ENCODE measurements at places on chromosomes 11 and 22.

DNA sequence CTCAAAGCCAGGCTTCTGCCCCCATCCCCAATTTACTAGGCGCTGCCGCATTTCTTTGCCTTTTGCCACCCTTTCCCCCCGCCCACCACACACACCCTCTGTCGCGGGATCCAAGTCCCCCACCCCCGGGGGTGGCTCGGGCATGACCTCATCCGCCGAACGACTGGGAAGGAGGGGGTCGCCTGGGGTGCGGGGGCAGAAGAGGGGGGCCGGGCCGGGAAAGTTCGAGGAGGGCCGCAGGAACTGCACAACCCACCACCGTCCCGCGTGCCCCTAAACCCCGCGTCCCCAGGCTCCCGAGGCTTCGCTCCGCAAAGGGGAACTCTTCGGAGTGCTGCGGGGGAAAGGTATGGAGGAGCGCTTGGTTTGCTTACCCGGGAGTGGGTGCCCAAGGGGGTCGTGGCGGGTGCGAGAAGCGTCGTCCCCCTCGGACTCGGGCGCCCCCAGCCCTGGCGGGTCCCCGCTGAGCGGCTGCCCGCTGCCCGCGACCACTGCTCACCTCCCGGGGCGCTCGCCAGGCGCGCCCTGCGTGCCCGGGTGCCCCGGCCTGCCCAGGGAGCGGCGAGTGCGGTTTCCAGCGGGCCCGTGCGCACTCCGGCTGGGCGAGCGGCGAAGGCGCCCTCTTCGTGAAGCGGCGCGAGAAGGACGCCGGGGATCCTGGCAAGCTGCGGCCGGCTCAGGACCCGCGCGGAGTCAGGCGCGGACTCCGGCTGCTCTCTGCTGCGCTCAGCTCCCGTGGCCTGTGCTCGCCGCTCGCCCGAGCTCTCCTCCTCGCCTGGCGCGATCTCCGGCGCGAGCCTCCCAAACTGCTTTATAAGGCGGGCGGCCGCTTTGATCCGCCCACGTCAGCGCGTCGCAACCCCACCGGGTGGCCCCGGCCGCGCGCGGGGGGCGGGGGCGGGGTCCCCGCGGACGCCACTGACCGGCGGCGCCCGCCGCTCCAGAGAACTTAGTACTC is 4.0 kb upstream of the WNT11 start:
- no peak for DNase-seq

- peak; percentile 7 for DNase-seq
Measured at GRCh38 chr22:43343262-43343669, at the start of gene SCUBE1. Gene SCUBE1 (minus strand): TSS chr22:43343372. CDS start chr22:43343261, 111 bp downstream.

GRCh38 chr11:98107736-98108135 is 913.0 kb upstream of the CNTN5 start:
- no peak for DNase-seq

DNA sequence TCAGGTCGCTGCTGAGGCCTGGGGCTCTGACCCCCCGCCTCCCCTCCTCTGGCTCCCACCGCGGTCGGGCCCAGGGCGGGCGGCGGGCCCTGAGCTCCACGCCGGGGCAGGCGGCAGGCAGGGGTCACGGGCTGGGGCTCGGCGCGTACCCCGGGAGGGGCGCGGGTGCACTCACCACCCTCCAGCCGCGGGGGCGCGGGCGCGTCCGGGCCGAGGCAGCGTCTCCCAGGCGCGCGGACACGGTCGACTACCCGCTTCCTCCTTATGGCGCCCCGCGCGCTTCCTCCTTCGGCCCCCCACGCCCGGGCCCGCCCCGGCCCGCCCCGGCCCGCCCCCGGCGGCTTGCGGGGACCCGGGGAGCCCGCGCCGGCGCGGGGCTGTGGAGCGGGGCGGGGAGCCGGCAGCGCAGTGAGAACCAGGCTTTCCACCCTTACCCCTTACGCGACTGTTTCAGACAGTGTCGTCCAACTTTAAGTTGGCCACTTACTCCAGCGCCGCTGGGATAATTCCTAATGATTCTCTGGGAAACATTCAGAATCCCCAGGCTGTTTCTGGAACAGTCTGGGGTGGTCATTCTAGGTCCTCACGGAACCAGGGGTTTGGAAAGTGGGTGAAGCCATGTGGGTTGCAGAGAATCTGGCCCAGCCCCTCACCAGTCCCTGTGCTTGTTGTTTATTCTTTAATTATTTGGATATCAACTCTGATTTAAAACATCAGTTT is at the start of gene BID:
Gene BID (minus strand): TSS at position 264 of the 720 bp plus-strand sequence. CDS start 24,353 bp downstream, outside the sequence.
- no peak for DNase-seq

DNA sequence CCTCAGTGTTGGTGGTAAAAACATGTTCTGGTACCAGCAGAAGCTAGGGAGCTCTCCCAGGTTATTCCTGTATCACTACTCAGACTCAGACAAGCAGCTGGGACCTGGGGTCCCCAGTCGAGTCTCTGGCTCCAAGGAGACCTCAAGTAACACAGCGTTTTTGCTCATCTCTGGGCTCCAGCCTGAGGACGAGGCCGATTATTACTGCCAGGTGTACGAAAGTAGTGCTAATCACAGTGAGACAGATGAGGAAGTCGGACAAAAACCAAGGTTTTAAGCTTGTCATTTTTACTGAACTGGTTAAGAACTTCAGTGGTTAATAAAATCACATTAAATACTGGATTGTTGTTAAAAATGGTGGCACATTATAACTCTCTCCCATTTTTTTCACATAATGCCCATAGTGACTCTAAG is 42.6 kb upstream of the VPREB1 start:
- DNase-seq, result no peak

DNA sequence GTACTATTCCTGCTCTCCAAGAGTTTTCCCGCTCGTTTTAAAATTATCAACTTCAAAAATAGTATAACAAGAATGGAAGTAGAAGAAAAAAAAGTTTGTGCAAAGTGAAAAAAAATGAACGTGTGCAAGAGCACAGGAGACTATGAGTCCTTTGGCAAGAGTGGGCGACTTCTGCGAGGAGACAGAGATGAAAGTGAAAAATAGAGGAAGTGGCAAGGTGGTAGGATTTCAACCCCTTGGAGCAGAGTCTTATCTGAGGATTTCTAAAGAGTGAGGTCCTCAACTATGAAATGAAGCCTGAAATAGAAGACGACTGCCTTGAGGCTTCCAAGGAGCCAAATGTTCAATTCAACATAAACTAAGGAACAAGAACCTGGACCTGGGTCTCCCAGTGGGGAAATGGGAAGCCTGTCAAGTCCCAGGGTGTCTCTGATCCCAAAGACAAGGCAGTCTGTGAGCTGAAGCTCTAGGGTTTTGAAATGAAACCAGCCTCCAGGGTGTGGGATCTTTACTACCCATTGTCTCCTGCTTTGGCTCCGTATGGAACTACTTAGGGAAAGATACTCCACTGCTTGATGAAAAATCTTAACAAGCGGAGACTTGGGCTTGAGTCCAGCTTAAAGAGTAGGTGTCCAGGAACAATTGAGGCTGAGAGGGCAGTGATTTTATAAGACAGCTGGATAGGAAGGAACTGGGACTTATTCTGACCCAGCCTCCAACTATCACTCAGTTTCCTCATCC is 4.8 kb downstream of the P4HA3 start:
- DNase-seq, result no peak

DNA sequence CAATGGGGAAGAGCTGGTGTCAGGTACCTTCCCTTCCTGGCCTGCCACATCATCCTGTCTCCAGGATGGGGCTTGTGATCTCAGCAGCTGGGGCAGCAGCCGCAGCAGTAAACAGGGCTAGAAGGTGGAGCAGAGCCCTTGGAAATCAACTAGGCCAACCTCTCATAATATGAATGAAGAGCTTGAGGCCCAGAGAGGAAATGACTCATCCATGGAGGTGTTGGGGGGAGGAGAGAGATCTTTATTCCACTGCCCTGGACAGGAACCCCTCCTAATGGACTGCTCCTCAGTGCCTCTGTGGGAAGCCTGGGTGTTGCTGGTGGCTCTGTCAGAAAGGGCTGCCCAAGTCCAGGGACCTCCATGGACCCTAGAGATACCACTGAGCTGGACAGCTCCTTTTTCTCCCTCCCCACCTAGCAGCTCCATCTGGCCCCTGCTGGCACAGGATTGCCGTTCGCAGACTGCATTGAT is 111.8 kb downstream of the OSBP2 start:
- DNase-seq, result no peak

- no peak for DNase-seq
Measured at GRCh38 chr22:36026741-36027140, 1.9 kb downstream of the RBFOX2 start.

GRCh38 chr11:32426819-32427615 is 8.3 kb downstream of the WT1 start:
- no peak for DNase-seq

DNA sequence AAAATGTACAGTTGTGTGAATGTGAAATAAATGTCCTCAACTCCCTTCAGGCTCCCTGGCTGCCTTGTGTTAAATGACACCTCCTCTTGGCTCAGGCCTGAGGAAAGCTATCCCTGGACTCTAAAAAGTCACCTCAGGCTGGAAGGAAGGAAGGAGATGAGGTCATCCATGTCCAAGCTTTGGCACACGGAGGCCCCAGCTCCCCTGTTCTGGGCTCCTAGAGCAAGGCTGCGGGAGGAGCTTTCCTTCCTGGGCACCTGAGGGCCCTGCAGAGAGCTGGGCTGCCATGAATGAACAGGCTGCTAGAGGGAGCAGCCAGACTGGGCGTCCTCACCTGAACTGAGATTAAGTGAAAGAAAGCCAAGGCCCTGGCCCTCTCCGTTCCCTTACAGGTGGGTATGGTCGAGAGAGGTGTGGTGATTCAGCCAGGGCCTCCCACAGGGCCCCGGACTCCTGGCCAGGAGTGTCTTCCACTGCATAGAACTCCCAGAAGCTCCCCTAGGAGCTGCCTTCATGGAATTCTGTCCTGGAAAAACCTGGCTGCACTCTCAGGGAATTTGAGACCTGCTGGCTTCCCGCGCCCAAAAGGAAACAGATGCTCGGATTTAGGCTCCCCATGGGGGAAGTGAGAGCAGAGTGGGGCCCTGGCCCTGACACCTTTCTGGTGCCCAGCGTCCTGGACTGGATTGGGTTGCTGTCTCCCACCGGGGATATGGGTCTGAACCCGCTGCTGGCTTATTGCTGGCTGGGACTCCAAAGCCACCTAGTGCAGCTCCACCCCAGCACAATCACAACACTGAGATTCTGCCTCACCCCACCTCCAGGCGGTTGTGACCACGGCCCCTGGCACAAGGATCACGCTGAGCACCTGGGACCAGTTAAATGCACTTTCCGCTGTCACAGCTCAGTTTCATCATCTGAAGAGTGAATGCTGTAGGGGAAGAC is 22.2 kb downstream of the MYBPC3 start:
- DNase-seq, result no peak

GRCh38 chr11:64461081-64461480 is 102.1 kb downstream of the RPS6KA4 start:
- no peak for DNase-seq

GRCh38 chr11:134647066-134647743 is 235.2 kb upstream of the B3GAT1 start:
- no peak for DNase-seq

DNA sequence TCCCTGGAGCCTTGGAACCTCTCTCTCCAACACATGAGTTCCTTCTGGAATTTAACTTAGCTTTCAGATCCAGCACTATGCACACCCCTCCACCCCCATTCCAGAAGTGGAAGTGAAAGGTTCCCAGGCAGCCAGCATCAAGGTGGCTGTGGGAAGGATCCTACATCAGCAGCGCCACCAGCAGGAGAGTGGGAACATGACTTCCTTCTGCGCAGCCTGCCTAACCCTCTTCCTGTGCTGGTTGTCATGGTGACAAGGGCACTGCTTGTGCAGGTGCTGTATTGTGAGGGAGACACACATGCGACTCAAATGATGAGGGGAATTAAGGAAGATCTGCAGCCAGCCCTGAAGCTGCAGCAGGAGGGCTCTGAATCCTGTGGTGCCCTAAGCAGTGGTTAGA is 904.5 kb upstream of the API5 start:
- DNase-seq, result no peak

GRCh38 chr11:48210052-48210451 is 6.6 kb upstream of the OR4B1 start:
- no peak for DNase-seq

DNA sequence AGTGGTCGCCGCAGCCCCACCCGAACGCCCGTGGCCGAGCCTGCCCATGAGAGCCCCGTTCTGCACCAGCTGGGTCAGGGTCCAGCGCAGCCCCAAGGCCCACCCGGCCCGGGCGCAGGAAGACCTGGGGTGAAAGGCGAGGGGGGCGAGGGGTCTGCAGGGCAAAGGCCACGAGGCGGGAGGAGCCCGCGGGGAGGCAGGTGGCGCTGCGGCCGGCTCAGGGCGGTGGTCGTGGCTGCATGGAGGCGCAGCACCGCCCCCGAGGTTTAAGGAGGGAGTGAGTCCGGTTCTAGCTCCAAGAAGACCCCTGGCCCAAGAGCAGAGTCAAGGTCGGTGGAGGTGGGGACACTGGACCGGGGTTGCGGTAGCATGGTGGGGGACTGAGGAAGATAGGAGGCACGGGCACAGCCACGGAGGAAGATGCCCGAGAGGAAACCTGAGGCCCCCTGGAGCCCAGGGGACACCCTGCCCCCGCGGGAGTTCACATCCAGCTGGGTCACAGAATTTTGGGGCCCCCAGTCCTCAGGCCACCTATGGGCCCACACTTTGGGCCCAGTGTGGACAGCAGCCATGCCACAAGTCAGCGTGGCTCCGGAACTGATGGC is 514 bp upstream of the HDAC10 start:
- DNase-seq, result no peak

DNA sequence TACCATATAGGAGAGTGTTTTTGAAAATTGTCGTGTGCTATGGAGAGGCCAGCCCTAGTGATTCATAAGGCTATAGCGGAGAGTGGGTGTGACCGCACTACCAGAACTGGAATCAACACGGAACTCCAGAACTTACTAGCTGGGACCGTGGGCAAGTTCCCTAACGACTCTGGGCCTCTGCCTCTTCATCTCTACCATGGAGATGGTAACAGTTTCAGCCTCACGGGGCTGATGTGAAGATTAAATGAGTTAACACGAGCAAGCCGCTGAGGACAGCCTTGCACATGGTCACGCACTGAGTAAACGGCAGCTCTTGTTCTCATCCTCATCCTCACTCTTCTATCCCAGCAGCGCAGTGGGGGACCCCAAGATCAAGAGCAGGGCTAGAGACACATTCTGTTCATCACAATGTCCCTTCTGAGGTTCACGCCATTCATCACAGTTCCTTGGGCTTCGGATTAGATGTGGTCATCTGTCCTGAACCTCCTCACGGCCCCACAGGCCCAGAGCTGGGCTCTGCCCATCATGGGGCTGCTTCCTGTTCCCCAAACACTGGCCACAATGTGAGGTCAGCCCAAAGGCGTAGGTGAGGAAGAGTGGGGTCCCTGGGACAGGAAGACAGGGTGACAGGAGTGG is 47.2 kb upstream of the CD5 start:
- DNase-seq, result no peak

All from stimulated activated CD4-positive, alpha-beta T cell treated with anti-CD3 and anti-CD28 coated beads, Interleukin-1b, Interleukin-23, amount 100 ng/mL, for 1 hour (primary cell).